ENCODE measurements at places on chromosomes 11 and 22. TPM values are rescaled to one million over a fixed set of nuclear protein-coding genes. Genes with fewer than 3 reads are reported as not detected.

DNA sequence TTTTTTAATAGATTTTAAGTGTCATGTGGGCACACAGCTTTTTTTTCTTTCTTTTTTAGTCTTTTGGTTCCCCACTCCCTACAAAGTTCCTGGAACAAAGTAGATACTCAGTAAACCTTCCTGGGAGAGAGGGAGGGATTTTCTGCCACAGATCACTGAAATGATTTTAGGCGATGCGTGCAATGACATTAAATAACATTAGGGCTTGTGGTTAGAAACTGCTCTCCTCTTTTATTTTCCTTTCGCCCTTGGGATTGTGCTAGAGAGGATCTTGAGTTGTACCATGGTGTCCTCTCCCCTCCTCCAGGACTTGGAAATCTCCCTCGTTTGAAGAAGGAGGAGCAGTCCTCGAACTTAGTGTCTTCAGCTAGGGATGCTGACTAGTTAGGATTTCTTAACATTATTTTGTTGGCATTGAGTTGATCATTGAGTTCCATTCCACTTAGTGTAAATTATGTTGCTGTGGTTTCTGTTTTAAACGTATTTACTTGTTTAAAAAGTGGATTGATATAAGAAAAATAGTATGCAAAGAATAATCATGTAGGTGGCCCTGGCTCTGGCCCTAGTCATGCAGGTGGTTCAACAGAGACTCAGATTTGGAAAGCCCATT is 88.4 kb downstream of the TRAF6 start:
- DNase-seq: no peak

The GRK2 gene
- 48.0 TPM for polyA plus RNA-seq

GRCh38 chr22:31789803-31790202 is 36.0 kb downstream of the DEPDC5 start:
- DNase-seq: no peak

DNA sequence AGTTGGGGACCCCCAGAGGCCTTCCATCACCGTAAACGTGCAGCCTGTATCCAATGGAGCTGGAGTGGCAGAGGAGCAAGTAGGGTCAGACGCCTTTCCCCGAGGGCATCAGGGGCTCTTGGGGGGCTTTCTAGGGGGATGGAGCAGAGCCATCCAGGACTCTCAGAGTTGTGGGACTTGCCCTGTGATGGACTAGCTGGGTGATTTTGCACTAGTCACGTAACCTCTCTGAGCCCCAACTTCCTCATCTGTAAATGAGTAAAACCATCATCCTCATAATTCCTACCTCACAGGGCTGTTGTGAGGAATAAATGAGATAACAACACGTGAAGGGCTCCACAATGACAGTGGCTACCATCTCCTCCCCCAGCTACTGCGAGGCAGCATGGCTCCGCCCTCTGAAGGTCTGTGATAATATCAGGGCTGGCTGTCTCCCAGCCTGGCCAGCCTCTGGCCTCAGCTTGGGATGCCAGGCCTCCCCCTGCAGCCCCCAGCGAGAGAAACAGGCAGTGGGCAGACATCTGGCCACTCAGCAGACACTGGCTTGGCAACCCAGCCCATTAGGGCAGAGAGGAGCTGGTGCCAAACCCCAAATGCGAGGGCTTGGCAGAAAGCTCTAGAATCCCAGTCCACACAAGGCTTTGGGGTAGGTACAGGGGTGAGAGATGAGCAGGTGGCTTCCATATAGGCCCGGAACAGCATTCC is 6.7 kb downstream of the USP2 start:
- DNase-seq: no peak

The STK33 gene
- polyA plus RNA-seq: 7.2 TPM

- no peak for DNase-seq
Observed at GRCh38 chr11:12042215-12042676, 33.8 kb upstream of the DKK3 start.

The PHLDB1 gene
- 95.7 TPM for polyA plus RNA-seq

DNA sequence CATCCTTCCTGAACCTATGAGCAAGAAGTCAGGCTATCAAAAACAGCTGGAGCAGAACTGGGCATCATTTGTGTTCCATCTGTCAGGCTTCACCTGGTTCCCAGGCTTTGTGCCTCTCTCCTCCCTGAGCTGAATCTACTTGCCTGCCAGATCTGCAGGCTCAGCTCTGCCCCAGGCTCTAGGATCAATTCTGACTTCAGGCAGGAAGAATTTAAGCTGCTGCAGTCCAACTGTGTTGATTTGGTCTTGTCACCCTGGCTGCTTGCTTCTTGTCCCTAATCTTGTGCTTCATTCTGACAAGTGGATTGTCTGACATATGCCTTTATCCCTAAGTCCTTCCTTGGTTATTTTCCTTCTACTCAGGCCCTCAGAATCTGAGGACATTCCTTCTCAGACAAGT is 31.6 kb upstream of the CADM1 start:
- DNase-seq: no peak

The TTLL8 gene
- polyA plus RNA-seq: not detected

- no peak for DNase-seq
Observed at GRCh38 chr11:60825118-60825517, 16.8 kb upstream of the CCDC86 start.

GRCh38 chr11:121329781-121330395 is 37.3 kb downstream of the SC5D start:
- DNase-seq: no peak

GRCh38 chr11:11236498-11237059 is 116.5 kb downstream of the CSNK2A3 start:
- no peak for DNase-seq

The SMTNL1 gene
- polyA plus RNA-seq: 366 TPM
